ENCODE measurements at places on chromosomes 3 and 15.

DNA sequence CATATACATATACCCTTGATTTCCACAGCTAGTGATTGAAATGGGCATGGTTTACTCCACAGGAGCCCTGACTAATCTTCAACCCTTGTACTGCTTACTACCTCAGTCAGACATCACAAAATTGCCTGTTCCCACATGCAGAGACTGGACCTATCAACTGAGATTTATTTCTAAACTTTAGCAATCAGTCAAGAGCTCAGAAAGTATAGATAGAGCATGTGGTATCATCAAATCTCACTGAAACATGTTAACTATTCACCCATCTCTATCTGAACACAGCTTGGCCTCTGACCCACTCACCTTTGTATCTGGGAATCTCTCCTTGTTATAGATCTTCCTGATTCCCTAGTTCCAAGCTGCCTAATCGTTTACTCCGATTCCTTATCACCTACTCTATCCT is 14.6 kb downstream of the ADAM10 start:
- no peak for DNase-seq

DNA sequence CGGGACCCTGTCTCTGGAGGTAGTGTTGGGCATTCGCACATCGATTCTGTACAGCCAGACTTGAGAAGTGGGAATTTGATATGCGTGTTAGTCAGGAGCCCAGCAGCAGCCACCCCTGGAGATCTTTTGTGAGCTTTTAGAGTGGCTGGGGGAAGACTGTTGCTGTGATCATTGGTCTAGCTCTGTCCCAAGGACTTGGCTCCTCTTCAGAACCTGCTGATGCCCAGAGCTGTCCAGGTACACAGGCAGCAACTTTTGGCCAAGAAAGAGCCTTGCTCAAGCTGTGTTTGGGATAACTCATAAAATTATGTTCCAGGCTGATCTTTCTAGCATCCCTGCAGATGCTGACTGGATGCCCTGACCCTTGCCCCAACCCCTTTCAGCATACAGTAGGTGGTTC is 29.3 kb downstream of the LIMD1 start:
- DNase-seq: no peak

GRCh38 chr15:66849393-66849745 is 147.3 kb downstream of the SMAD6 start:
- no peak for DNase-seq

- no peak for DNase-seq
Observed at GRCh38 chr15:88814393-88814792, 11.2 kb downstream of the ACAN start.

- no peak for DNase-seq
Observed at GRCh38 chr3:55416331-55416821, 70.7 kb downstream of the WNT5A start.

- no peak for DNase-seq
Observed at GRCh38 chr3:134008630-134009156, 21.0 kb downstream of the SLCO2A1 start.

DNA sequence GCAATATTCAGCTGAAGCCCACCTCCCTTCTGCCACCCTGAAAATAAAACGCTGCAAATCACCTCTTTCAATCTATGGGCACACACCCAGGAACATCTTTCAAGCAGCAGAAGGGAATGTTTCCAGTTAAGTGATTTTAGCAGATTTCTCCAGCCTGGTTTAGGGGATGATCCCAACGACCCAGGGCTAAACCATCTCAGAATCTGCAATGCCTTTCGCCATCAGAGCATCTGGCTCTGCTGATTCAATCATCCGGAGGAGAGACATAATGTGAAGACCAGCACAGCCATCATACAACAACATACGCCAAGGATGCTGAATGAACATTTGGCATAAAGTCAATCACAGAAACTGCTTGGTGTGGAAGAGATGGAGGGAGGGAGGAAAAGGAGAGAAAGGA is 15.5 kb upstream of the LRRN1 start:
- no peak for DNase-seq

GRCh38 chr3:135017003-135017893 is 222.2 kb downstream of the EPHB1 start:
- DNase-seq: no peak

- no peak for DNase-seq
Observed at GRCh38 chr15:65355173-65355987, 22.4 kb downstream of the IGDCC3 start.

DNA sequence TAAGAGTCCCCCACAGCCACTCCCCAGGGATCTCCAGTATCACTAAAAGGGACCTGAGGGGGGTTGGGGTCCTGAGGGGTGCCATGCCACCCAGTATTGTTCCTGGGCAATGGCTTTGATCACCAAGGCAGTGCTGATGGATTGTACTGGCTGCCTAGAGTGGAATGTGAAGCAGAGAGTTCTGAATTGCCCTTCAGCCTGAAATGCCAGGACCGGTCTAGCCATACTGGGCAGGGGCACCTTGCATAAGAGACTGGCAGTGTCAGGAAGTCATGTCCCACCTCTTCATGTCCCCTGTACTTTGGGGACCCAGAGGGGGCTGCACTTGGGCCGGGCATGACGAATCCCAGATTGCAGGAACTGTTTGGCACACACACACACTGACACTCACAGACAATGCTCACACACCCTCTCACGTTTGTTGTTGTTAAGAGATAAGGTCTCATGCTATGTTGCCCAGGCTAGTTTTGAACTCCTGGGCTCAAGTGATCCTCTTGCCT is 4.5 kb upstream of the TKT start:
- DNase-seq: no peak

GRCh38 chr3:129087138-129087702 is 26.6 kb downstream of the GP9 start:
- no peak for DNase-seq

DNA sequence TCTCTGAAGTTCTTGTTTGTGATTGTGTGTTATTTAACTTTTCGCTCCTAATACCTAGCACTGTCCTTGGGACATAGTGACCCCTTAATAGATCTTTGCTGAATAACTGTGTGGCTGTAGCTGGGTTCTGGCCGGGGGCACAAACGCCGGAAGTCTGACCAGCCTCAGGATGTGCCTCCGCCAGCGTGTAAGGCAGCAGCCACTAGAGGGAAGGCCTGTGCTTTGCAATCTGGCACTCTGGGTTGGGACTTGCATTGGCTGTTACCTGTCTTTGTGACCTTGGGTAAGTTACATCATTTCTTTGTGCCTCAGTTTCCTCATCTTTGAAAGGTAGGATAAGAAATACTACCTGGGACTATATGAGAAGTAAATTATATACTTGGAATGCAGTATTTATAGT is 158.7 kb downstream of the GHSR start:
- DNase-seq: no peak

GRCh38 chr3:78660957-78661356 is 1106.8 kb downstream of the ROBO1 start:
- DNase-seq: no peak

- no peak for DNase-seq
Observed at GRCh38 chr3:136070953-136071949, 105.7 kb downstream of the PPP2R3A start.

GRCh38 chr3:30804984-30805383 is 89.5 kb downstream of the GADL1 start:
- no peak for DNase-seq

DNA sequence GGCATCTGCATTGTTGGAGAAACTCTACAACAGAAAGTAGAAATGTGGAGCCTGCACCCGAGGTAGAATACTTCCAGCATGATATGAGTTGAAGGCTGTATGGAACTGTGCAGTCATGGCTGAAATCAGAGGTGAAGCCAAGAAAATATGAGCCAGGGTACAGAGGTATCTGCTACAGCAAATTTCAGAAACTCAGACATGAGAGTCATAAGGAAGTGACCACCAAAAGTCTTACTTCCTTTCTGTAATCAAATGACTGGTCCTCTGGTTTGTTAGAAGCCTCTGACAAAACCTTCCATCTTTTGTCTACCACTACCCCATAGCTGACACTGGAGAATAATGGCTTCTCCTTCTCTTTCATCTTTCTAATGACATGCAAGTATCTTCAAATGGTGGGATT is 159.4 kb downstream of the TMEM108 start:
- no peak for DNase-seq

All from T-helper 1 cell (primary cell).